ENCODE measurements at places on chromosomes 4 and X.

DNA sequence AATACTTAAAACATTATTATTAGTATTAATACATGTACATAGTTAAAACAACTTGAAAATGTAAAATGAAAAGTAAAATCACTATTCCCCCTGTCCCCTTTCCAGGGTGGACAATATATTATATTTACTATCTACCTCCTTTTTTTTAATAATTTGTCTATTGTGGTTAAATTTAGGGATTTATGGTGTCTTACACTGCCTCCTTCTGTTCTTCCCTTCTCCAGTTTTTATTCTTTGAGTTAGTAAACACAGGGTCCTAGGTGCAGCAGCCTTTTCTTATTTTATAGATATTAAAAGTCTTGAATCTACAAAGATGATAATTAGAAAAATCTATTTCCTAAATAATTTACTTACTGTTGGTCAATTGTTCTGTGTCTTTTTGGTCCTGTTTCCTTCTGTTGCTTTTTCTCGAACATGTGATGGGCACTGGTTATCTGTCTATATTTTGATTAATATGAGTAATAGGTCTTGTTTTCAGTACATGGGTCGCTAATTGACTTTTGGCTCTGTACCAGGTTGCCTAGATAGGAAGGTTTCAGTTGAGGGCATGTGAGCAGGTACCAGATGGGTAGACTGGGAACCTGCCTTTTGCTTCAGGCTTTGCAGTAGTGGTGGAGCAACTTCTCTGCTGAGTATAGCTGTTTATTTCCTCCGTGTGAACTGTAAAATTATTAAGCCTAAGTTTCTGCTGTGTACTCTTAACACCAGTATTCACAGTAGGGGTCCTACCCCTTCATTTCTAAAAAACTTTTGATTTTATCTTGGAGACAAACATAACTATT, 1.1 kb downstream of the NUDT9 start:
- peak; percentile 28 for DNase-seq

- DNase-seq = no peak
Observed at GRCh38 chr4:48553720-48554119, 63.7 kb downstream of the ZAR1 start.

DNA sequence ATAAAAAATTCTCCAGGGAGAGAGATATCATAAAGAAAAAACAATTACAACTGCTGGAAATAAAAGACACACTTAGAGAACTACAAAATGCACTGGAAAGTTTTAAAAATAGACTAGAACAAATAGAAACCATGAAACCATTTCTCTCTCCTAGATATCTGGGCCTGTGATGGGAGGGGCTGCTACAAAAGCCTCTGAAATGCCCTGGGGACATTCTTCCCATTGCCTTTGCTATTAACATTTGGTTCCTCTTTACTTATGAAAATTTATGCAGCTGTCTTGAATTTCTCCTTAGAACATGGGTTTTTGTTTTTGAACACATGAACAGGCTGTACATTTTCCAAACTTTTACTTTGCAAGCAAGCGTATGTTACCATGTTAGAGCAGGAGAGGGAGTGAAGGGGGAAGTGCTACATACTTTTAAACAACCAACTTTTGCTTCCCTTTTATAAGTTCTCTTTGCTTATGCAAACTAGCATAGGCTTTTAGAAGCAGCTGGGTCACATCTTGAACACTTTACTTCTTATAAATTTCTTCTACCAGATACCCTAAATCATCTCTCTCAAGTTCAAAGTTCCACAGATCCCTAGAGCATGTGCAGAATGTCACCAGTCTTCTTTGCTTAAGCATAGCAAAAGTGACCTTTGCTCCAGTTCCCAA, 47.9 kb upstream of the PACRGL start:
- DNase-seq = no peak

GRCh38 chr4:2337131-2337723, 75.3 kb upstream of the MXD4 start:
- DNase-seq = no peak

DNA sequence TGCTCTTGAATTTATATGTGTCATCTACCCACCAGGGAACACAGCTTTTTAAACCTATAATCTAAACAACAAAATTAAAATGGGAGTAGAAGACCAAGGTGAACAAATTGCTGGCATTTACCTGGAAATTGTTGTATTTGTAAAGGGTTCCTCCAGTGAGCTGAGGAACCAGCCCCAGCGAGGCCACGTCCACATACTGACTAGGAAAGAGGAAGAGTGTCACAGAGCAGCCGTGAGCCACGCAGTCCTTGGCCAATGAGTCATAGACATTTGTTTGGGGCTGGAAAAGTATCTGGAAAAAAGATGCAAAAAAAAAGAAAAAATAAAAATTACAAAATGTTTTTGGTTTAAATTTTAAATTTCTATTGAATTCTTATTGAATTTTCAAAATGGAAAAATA, 58.7 kb downstream of the METTL14 start:
- DNase-seq = no peak

DNA sequence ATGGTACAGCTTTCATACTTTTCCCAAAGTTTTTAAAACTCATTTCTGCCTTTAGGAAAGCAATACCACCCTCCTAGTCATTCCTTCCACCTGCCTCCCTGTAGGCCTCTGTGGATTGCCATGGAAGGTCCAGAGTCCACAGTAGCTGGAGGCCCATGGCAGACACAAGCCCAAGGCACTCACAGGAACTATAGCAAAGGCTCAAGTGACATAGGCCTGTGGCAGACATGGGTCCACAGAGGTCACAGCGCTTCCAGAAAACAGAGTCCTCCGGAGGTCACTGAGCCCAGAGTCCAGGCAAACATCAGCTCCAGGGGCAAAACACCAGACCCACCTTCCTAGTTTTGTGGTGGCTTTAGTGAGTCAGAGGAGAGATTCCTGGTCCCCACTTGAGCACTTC, 147.6 kb upstream of the ATP6AP2 start:
- no peak for DNase-seq

GRCh38 chrX:44039556-44039955, 66.4 kb upstream of the NDP start:
- DNase-seq = no peak

- DNase-seq = peak; percentile 81
Observed at GRCh38 chrX:66728818-66729271, 90.0 kb upstream of the EDA2R start.

DNA sequence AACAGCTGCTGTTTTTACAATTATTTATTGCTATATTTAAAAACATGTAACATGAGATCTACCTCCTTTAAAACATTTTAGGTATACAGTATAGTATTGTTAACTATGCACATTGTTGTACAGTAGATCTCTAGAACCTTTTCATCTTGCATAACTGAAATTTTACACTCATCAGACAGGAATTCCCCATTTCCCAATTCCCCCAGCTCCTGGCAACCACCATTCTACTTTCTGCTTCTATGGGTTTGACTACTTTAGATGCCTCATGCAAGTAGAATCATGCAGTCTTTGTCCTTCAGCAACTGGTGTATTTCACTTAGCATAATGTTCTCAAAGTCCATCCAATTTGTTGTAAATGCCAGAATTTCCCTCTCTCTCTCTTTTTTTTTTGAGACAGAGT, 9.7 kb upstream of the LSM6 start:
- DNase-seq = peak; percentile 90

- DNase-seq = no peak
Observed at GRCh38 chr4:1596393-1596792, 87.7 kb downstream of the FAM53A start.

DNA sequence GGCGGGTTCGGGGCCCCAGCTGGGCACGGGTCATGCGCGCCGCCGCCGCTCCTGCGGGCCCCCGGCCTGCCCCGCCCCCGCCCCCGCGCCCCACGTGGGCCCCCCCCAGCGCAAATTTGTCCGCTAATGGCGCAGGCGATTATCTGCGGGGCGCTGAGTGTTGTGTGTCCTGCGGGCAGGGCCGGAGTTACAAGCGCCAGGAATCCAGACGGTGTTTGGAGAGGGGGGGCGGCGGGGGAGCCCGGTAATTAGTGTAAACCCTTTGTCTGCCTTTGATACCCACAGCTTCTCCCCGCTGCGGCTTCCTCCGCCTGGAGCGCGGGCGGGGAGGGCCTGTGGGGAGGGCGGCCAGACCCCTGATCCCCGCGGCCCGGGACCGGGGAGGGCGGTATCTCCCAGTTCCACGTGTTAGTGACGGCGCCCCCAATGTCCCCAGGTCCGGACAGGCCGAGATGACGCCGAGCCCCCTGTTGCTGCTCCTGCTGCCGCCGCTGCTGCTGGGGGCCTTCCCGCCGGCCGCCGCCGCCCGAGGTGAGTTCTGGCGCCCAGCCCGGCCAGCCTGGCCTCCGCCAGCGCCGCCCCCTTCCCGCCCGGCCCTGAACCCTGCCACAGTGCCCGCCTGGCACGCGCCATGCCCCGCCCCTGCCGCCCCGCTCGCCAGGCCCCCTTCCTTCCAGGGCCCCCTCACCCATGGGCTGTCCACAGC, 761 bp downstream of the FGFRL1 start:
- DNase-seq = no peak

DNA sequence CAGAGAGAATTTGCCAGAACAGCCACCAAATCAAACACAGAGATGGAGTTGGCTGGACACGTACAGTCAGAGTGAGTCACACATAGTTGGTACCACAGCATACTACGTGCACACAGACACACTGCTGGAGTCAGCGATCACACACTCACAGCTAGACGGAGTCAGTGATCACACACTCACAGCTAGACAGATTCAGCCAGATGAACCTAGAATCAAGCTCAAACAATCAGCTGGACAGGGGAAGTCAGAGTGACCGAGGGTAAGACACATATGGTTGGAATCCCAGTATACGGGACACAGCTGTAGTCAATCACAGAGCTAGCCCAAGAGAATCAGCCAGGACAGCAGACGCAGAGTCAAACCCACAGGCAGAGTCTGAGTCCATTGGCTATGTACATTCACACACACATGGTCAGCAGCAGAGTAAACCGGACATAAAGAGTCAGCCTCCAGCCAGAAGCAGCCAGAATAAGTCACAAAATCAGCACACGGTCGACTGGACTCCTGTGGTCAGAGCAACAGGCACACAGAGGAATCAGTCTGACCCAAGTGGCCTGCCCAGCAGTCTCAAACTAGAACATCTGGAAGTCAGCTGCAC, 4.6 kb downstream of the SLC38A5 start:
- DNase-seq = peak; percentile 87

GRCh38 chrX:42075032-42075431, 151.7 kb upstream of the CASK start:
- no peak for DNase-seq

DNA sequence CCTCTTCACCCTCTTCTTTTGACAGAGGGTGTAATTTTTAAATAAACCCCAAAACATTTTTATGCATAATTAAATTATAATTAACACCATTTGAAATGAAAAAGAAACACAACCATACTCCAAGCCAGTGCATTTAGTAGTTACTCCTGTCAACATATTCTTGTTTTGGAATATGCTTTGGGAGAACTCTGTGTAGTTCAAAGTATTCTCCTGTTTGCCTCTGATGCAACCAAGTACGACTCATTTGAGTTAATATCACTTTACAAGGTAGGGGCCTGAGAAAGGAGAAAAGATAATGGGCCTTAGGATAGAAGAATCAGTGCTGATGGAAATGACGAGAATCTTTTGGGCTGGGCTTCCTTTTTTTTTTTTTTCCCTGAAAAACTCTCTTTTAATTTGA, 2.7 kb downstream of the PTPN13 start:
- peak; percentile 55 for DNase-seq

GRCh38 chr4:110364911-110365520, 110.9 kb upstream of the ENPEP start:
- DNase-seq = no peak

GRCh38 chrX:154515090-154515965, 704 bp downstream of the FAM3A start:
- no peak for DNase-seq

DNA sequence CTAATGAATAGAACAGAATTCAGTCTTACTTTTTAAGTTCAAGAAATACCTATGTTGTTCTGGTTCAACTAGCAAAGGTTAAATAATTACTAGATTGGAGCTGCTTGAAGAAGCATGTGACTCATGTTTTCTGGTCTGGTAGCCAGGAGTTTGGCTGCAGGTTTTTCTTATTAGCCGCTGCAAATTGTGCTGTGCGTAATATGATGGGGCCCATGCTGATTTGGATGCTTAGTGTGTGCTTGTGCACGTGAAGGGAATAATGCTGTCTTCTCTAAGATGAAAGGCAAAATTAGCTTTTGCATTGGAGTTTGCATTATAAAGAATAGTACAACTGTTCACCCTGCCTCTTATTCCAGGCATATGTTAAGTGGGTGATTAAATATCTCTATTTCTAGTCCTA, 219.6 kb downstream of the SNCA start:
- peak; percentile 1 for DNase-seq

DNA sequence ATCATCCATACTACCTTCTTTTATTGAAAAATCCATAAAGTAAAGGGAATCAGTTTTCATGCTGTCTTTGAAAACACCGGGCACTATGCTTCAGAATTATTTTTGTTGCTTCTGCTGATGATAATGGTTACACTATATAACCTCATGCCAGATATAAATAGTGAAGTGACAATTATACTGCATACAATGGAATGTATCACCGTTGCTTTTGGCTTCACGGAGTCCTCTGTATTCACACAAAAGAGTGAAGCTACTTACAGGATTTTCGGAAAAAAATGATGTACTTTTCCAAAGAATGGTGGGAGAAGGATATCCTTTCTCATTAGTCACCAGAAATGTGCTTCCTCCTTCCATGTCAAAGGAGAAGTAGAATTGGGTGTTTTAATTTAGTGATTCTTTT, 159.1 kb upstream of the PITX2 start:
- no peak for DNase-seq

- no peak for DNase-seq
Observed at GRCh38 chr4:7389719-7390118, 45.0 kb downstream of the PSAPL1 start.

GRCh38 chrX:9285342-9285771, 179.5 kb upstream of the TBL1X start:
- no peak for DNase-seq
